ENCODE measurements at places on chromosomes 2 and 18.
A peak's percentile ranks its signal among the peaks of the same experiment; 100 is the strongest.

GRCh38 chr2:366706-367105 is 78.8 kb upstream of the ALKAL2 start:
- DNase-seq = no peak

DNA sequence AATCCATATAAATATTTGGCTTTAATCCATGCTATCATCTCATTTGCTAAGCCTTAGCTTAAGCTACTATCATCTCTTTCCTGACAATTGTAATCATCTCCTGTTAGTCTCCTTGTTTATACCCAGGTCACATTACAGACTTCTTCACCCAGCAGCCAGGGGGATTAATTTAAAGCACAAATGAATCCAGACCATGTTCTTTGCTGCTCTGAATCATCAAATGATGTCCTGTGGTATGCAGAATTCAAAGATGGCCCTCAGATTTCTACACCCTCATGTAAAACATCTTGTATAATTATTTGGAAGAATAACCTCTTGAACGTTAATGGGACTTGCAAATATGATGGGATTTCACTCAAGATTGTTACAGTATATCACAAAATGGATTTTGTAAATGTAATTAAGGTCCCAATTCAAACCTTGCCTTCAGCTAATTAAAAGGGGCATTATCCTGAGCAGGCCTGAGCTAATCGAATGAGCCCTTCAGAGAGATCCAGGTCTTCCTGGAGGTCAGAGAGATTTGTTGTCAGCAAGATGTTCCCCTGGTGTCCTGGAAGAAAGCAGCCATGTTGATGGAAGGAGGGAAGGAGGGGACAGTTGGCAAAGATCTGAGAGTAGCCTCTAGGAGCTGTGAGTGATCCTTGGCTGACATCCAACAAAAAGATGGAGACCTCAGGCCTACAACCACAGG is 241.1 kb upstream of the MMADHC start:
- no peak for DNase-seq

GRCh38 chr2:222433332-222434173 is 9.2 kb downstream of the SGPP2 start:
- DNase-seq = no peak

- DNase-seq = no peak
These were observed 21.7 kb upstream of the LCLAT1 start for GRCh38 chr2:30425326-30425725.

- DNase-seq = no peak
These were observed 499.7 kb upstream of the SYT4 start for GRCh38 chr18:43776997-43777396.

DNA sequence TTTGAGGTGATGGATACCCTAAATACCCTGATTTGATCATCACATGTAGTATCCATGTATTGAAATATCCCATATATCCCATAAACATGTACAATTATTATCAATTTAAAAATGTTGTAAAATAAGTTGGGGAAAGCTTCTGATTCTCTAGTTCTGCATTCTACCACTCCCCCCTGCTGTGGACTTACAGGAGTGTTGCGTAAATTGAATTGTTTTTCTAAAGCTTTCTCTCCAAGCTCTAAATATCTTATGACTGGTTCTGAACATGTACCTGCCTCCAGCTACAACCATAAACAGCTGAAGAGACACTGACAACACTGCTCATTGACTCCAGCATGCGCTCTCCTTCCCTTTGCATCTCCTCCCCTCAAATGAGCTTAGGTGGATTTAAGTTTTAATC is 145.2 kb downstream of the MGAT5 start:
- DNase-seq = no peak

DNA sequence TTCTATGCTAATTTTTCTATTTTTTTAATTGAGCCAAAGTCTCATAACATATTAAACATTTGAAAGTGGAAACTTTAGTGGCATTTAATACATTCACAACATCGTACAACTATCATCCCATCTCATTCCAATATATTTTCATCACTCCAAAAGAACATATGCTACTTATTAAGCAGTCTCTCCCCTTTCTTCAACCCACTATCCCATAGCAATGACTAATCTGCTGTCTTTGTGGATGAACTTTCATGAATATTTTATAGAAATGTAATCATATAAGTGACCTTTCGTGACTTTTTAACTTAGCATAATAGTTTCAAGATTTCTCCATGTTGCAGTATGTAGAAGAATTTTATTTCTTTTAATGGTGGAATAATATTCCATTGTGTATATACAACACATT is 90.3 kb downstream of the CCDC178 start:
- DNase-seq = no peak

GRCh38 chr18:30683836-30684235 is 358.7 kb downstream of the DSC3 start:
- DNase-seq = no peak

DNA sequence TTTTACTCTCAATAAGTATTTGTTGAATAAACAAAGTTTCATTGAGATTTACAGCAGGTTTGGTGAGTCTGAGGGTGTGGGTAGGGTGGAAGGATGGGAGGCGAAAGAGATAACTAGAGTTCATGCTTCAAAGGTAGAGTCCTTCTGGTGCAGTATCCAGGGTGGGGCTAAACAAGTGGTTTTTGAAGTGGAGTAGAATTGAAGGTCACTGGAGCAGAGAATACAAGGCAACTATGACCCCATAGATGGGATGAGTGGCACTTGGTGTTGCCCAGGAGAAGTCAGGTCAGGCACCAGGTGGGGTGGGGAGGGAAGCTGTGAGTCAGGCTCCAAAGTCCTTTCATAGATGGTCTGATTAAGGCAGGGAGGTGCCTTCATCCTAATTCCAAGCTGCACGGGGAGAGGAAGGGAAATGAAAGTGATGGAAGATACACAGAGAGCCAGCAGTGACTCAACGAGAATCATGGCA is 6.6 kb upstream of the CAB39 start:
- DNase-seq = no peak

- DNase-seq = no peak
These were observed 166.7 kb upstream of the DTNA start for GRCh38 chr18:34543356-34543755.

- DNase-seq = peak; percentile 69
These were observed 8.7 kb downstream of the MAL start for GRCh38 chr2:95034221-95034620.

DNA sequence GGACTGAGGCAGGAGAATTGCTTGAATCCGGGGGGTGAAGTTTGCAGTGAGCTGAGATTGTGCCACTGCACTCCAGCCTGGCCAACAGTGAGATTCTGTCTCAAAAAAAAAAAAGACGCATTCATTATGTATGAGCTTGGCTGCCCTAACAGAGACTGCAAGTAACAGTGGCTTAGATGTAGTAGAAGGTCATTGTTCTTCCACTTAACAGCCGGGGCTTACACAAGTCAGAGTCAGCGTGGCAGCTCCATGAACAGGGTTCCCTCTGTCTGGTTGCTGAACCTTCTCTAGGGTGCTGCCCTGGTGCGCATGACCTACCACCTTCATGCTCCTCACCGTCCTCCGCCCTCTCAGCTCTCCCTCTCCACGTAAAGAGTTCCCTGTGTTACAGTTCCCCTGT is 49.1 kb upstream of the IGFBP2 start:
- peak; percentile 66 for DNase-seq

DNA sequence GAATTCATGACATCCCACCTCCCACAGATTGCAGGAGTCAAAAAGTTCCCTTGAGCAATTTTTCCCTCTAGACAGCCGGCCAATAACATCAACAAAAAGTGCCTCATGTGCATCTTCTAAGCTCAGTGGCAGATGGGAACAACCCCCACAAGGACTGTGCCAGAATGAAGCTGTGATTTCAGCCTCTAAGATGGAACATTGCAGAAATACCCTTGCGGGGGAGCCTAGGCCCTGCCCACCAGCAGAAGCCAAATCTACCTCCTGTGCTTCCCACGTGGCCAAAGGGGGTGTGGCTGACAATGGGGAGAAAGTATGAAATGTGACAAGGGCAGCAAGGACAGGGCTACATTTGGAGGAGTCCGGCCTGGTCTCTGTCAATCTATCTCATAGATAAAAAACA is 482.3 kb downstream of the TGIF1 start:
- no peak for DNase-seq

GRCh38 chr2:54685263-54685775 is 38.1 kb upstream of the EML6 start:
- DNase-seq = no peak

GRCh38 chr2:148501545-148501944 is 143.0 kb upstream of the EPC2 start:
- DNase-seq = no peak

GRCh38 chr2:199591826-199592225 is 134.1 kb upstream of the SATB2 start:
- DNase-seq = no peak

- peak; percentile 77 for DNase-seq
These were observed 1.3 kb downstream of the BCL2 start for GRCh38 chr18:63317982-63318888.

- no peak for DNase-seq
These were observed 121.2 kb upstream of the LINC00305 start for GRCh38 chr18:64270121-64270520.

DNA sequence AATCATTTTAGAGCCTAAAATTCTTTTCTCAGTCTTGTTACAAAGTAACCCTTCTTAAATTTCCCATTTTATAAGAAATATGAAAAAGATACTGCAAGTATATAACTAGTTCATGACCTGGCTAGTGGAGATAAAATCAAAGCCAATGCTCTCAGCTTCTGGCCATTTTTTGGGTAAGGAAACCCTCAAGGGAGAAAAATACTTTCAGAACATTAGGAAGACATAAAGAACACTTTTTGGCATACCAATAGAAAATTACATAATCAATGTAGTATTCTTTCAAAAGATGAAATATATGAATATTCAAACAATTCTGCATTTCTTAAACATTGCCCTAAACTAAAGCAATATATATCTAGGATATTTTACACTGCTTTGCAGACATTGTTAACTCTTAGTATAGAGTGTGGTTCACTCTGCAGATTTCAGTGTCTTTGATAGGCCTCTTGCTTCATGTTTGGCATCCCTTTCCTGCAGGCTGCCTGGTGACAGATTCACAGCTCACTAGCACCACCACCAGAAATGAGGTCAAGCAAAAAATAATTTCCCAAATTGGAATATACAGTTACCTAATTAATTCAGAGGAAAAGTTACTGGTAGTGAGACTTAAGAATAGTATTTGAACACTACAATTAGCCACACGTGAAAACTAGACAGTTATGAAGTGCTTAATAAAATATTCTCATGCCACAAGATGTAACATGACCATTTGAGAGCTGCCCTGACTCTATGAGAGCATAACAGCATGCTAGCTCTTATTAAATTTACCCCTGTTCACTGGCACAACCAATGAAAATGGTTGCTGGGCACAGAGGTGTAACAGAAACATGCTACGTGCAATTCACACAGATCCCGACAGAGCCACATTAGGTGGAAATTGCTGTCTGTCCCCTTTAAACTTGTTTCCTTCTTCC is 36.0 kb downstream of the PAIP2B start:
- peak; percentile 18 for DNase-seq

- no peak for DNase-seq
These were observed at the start of gene MATN3 for GRCh38 chr2:20012282-20013125. TSS of gene MATN3 (minus strand) at chr2:20012668. CDS start at chr2:20012631, 37 bp downstream.

GRCh38 chr18:30457156-30457555 is 585.4 kb downstream of the DSC3 start:
- no peak for DNase-seq

DNA sequence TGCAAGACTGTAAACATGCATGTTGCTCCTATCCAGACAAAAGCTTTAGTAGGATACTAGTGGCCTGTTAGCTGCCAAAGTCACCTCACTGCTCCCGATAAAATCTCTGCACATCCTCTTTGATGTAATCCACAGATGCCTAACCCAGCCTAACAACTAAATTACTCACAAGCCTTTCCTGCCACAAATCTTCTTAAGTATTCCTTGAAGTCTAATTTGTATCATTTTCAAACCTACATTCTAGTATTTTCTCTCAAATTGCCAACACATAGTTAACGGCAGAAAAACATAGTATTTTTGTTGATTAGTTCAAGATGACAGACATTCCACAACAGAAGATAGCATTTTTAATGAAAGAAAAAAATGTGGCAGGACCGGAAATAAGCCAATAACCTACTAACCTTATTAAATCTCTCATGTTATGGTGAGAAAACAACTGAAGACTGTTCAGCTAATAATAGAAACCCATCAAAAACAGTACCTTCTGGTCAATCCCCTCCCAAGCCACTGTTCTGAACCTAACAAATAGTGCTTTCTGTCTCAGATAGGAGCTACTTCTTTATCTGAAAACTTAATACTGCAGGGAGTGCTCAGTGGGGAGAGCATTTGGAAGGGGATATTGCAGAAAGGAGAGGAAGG is at the start of gene MPP4:
MPP4 (minus strand) TSS at position 57 of the 639 bp plus-strand sequence. CDS start 4,690 bp downstream, outside the sequence.
- no peak for DNase-seq

DNA sequence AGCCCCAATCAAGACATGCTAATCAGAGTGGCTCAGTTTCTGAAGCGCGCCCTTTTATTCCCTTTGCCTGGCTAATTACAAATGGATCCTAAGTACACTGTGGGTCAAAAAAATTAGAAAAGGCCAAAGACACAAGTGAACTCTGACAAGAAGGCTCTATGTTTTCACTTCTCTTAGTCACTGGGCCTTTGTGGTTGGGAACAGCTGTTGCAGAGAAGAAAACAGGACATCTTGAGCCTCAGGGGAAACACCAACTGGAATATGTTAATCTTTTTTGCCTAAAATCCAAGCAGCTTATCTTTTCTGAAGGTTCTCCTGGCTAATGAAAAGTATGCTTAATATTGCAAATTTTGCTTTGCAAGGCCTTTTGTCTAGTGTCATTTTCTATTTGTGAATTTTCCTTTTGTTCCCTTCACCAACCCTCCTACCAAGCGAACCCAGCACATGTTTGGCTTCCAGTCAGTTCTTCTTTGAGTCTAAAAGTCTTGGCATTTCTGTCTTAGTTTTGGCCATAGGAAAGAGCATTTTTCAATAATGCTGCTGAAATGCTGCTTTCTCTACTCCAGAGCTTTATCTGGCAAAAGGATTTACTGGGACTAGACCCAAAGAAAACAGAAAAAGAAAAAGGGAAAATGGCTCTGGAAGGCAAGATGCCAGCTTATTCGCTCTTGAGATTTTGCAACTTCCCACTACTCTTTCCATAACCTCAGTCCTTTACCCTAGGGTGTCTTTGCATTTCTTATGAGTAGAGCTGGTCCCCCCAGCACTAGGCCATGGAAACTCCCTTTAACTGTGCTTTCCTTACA is 440.2 kb upstream of the ST6GAL2 start:
- DNase-seq = no peak

GRCh38 chr2:71795486-71795885 is 342.1 kb downstream of the DYSF start:
- DNase-seq = no peak

DNA sequence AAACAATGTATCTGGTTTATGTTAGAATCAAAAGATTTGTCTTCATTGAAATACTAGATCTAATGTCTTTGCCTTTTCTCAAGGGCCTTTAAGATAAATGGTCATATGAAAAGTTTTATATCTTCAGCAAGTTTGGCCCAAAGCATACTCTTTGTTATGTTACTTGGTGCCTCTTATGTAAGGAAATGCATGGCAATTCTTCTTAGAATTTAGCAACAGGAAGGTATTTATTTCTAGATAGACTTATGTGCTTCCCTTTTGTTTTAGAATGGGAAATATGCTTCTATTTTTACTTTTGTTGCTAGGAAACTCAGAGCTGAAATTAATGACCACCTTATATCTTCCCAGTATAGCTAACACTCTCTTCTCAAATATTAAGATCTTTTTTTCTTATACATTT is 117.4 kb upstream of the DLX2 start:
- DNase-seq = no peak

- no peak for DNase-seq
These were observed 18.0 kb downstream of the TWIST2 start for GRCh38 chr2:238865744-238866355.

GRCh38 chr18:33960417-33960816 is 264.3 kb downstream of the NOL4 start:
- no peak for DNase-seq
